ENCODE measurements at places on chromosomes 12 and 14.

DNA sequence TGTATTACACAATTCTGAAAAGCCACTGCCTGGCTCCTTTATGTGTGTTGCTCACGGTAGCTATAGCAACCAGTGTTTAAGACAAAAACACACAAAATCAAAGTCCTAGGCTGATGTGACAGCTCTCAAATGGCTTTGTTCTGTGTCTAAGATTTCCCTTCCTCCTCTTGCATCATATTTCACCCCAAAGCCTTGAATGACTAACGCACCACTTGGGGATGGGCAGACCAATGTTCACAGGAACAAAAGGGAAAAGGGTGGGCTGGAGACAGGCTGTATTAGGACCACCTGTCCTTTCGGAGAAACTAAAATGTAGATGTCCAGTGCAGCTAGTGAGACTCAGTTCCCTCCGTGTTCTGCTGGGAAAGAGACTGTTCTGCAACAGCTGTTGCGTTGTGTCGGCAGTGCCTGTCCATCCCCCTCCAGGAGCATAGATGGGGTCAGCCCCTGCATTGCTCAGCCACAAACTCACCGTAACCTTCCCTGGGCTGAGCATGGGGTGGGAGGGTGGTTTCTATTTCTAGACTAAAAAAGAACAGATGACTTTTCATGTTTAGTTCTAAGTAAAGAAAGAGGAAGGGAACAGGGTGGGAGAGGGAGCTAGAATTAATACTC is 26.8 kb upstream of the DAAM1 start:
- DNase-seq, result no peak

DNA sequence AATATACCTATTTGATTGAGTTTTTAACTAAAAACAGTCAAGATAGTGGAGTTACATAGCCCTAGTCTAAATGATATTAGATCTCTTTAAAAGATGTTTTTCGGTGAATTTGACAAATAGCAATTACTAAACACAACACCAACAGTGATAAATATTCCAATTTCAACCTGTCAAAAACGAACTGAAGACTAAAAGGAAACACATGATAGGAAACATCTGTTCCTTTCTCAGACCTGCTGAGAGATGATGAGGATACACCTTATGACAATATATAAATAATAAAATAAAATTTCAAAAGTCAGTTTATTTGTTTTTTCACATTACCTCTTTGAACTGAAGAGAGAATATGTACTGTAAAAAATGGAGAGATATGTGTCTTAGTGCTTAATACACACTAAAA is 232.7 kb downstream of the RASSF9 start:
- no peak for DNase-seq

DNA sequence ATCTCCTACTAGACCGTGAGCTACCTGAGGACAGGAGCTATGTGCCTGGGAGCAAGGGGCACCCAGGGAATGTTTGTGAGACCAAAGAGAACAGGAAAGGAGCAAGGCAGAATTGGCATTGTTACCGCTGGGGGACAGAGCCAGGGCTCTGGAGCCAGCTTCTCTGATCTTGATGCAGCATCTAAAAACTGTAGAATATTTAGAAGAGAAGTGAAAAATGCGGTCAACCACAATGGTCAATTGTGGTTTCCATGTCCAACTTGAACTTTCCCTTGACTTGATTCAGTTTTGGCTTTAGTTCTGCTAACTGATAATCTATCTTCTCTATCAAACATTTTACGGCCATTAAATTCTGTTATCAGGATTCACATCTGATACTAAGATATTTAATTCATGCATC is 201.2 kb downstream of the ANO4 start:
- no peak for DNase-seq

DNA sequence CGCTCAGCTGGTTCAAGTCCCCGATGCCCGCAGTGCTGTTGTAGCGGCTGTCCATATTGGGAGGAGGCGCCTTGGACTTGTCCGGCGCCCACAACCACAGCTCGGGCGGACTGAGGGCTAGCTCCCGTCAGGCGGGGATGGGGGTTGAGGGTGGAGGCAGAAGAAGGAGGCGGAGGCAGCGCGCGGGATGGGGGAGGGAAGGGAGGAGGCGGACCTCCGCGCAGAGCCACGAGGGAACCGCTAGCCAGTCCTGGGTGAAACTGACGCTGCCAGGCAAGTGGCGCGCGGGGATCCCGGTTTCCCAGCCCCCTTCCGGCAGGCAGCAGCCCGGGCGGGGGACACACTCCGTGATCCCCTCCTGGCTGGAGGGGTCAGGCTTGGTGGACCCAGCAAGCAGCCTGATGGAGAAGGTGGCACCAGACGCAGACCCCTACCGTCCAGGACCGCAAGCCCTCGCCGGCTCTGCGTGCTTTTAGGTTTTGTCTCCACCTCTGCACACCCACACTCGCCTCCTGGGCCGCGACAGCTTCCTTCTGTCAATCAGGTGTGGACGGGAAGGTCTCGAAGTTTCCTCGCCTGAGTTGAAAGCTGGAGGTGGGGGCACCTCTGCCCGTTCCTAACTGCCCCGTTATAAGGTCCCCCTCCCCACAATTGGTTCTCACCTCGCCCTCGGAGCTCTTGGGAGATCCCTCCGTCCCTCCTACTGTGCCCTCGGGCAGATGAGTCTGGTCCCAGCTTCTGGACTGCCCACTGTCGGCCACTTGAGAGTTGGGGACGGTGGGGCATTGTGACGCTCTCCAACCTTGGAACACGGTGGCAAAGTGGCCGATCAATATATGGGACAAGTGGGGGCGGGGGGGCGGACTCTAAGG is at the start of gene CPNE8:
Gene CPNE8 (minus strand): TSS at position 112 of the 872 bp plus-strand sequence. CDS start 57 bp downstream, at position 55.
- DNase-seq, result no peak

- DNase-seq, result no peak
Measured at GRCh38 chr12:129696926-129697325, 206.9 kb downstream of the TMEM132D start.

DNA sequence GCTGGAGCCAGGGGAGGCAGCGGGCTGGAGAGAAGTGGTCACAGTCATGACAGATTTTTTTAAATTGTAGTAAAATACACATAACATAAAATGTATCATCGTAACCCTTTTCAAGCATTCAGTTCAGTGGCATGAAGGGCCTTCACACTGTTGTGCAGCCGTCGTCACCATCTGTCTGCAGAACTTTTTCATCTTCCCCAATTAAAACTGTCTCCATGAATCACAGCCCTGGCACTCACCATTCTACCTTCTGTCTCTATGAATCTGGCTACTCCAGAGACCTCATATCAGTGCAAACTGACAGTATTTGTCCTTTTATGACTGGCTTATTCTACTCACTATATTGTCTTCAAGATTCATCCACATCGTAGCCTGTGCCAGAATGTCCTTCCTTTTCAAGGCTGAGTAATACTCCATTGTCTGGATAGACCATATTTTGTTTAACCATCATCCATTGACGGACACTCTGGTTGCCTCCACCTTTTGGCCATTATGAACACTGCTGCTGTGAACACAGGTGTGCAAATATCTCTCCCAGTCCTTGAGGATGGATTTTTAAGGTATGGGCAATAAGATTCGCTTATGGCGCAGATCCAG is 91.5 kb upstream of the NCOR2 start:
- DNase-seq, result no peak

DNA sequence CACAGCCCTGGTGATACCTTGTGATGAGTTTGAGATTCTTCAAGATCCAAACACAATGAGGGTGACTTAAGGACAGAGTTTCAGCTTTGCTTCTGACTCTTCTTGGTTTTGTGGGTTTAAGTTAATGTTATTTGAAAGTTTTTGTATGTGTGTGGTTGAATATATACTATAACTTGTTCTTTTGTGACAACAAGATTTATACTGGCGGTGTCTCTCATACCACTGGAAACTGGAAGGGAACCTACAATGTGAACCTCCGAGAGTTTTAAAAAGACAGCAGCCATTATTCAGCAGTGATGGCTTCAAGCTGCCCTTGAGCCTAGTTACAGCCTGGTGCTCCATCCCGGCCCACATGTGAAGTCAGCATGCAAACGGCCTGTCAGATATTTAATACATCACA is 87.9 kb upstream of the IGF1 start:
- DNase-seq, result no peak

DNA sequence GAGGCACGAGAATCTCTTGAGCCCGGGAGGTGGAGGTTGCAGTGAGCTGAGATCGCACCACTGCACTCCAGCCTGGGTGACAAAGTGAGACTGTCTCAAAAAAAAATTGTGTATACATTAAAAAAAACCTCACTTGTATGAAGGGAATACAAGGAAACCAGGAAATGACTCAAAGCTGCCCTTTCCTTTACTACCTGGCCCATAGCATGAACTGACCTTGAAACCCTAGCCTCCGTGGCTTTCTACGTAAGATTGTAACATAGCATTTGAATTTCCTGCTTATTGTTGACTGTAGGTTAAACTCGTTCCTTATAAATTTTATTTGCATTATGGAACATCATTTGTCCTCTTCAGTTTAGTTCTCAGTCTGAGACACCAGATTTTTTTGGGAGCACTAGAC is 9.1 kb upstream of the DDX47 start:
- no peak for DNase-seq

GRCh38 chr14:94395888-94396574 is 7.6 kb upstream of the SERPINA1 start:
- no peak for DNase-seq

DNA sequence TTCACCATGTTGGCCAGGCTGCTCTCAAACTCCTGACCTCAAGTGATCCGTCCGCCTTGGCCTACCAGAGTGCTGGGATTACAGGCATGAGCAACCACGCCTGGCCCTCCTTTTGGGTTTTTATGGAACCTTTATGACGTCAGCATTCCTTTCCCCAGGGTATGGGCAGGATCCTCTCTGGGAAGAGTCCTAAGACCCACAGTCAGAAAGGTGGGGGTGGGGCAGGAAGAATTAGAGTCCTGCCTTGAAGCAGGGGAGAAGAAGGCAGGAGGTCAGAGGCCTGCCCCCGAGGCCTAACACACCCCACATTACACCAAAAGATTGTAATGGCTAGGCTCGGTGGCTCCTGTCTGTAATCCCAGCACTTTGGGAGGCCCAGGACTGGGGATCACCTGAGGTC is 30.8 kb upstream of the CDK17 start:
- DNase-seq, result no peak

- DNase-seq, result no peak
Measured at GRCh38 chr12:107404981-107405380, 280.6 kb upstream of the PWP1 start.
